ENCODE measurements at places on chromosomes 3 and 15.

GRCh38 chr15:81783586-81783985 is 262.2 kb downstream of the MEX3B start:
- DNase-seq: no peak

DNA sequence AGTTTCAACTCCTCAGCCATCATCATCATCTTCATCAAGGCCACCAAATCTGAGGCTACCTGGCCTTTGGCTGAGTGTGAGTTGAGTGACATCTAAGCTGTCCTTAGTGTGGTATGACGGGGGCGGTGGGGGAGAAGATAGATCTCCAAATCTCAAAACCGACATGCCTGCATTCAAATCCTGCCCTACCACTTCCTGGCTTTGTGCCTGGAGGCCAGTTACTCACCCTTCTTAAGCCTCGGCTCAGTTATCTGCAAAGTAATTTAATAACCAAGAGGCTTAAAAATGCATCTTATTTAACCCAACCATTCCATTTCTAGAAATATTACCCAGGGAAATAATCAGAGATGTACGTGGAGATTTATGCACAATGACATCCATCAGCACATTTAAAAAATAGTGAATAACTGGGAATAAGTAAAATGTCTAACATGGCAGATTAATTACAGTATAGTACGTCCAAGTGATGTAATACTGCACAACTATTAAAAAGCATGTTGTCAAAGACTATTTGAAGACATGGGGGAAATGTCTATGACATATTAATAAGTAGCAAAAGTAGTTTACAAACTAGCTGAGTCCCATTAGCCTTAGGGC is 167.4 kb downstream of the NTRK3 start:
- no peak for DNase-seq

DNA sequence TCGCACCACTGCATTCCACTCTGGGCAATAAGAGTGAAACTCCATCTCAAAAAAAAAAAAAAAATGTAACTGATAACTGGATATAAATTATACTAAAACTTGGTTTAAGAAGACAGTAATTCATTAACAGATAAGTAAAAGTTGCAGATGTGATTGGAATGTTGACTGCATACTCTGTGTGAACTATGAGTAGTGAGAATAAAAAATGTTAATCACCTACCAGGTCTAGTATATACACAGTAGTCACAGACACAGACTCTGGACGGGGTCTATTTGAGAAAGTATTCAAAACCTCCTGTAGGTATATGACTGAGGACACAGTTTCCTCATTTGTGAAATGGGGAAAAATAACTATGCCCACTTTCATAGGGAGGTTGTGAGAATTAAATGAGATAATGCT is 26.0 kb downstream of the GOLM2 start:
- no peak for DNase-seq

GRCh38 chr3:155070316-155070715 is 9.8 kb upstream of the MME start:
- DNase-seq: no peak

DNA sequence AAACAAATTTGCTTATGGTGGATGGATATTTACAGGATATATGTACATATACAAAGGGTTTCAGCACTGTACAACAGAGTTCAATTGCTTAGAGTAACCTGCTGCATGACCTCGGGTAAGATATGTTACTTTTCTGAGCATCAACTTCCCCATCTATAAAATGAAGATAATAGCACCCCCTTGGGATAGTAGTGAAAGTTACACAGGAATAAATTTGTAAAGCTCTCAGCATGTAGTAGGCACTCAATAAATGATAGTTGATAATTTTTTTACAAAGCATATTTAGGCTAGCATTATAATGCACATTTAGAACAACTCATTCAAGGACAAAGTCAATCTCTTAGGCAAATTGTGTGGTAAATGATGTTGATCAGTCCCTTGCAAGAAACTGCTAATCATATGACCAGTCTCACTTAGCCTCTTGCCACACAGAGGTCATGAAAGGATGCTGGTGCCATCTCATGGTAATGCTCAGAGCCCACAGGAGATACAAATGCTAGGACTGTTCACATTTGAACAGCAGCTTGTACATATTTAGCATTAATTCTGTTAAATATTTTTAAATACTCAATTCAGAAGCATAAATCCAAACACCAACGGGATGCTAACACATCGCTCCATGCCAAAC is 123.9 kb downstream of the MAGI1 start:
- DNase-seq: no peak

- DNase-seq: no peak
These were observed 221.4 kb downstream of the SOX2 start for GRCh38 chr3:181933052-181933618.

DNA sequence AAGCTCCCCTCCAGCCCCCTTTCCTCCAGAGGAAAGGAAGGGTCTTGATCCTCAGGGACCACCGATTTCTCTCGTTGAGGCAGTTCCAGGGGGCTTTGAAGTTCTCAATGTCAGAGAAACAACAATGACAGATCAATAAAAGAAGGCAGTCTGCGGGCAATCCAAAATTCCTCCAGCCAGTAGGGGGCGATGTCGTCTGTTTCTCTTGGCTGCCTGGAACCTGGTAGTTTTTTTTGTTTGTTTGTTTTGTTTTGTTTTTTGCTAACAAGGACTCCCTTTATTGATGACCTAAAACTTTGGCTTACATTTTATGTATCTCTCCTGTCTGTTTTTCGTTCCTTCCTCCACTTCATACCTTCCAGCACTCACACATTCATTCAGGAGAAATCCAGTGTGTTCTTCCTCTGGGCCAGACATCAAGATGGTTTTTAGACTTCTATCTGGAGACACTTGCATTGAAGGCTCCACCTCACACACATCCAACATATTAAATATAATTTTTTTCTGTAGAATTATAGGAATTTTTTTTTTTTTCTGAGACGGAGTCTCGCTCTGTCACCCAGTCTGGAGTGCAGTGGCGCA is 276.6 kb downstream of the RPLP1 start:
- DNase-seq: peak; percentile 57

DNA sequence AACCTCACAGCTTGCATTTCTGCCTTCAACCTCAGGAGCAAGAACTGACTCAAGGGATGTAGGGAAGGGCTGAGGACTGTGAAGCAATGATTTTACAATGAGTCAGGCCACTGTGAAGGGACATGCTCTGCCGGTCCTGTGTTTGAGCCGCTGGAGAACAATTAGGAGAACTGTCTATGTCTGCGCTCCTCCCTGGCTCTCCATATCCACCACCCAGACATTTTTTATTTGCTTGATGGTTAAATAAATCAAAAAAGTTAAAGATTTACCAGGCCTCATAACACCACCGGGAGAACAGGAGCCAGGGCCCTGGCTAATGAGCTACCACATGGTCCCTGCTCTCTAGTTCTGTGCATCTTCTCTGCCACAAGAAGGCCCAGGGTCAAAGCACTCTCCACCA is 29.6 kb downstream of the SEC61A1 start:
- DNase-seq: no peak

GRCh38 chr3:128498127-128498626 is 5.2 kb upstream of the GATA2 start:
- no peak for DNase-seq

DNA sequence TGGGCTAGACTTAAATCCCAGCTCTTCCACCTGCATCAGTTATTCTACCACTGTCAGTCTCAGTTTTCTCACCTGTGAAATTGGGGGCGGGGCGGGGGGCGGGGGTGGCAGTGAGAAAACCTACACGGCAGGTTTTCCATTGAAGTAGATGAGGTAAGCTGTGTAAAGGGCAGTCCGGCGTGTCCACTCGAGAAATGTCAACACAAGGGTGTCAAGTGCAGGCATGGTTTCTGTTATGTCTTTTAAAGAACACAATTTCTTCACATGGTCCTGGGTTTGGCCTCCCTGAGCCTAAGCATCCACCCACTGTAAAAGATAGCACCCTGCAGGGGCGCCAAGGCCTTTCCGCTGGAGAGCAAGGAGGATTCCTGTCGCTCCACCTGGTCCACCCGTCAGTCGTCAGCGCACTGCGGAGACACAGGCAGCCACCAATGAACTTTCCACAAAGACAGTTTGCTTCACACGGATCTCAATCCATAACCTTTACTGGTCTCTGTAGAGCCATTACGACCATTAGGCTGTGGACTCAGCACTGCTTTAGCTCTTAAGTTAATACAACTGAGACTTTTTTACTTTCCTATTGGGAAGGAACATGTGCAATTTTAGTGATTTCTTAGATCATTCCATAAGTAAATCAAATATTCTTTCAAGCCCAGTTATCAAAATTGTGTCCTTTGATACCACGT is 99.5 kb upstream of the FOXB1 start:
- DNase-seq: no peak

DNA sequence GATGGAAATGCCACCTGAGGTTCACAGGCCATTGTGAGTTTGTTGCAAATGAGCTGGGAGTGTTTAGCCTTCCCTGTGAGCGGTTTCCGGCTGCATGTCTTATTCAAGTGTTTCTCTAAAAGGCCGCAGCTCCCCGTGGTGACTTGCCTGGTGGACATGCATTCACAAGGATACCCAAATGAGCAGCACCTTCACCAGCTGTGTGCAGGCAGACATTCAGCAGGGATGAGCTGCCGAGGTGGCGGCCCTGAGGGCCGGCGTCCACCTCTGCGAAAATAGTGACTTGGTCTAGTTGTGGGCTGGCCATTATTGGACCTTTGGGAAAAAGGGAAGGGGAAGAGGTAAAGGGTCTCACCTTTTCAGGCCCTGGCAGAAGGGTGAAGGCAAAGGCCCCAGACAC is 23.4 kb downstream of the SPSB4 start:
- no peak for DNase-seq

GRCh38 chr3:71713041-71713440 is 12.2 kb downstream of the EIF4E3 start:
- DNase-seq: no peak

DNA sequence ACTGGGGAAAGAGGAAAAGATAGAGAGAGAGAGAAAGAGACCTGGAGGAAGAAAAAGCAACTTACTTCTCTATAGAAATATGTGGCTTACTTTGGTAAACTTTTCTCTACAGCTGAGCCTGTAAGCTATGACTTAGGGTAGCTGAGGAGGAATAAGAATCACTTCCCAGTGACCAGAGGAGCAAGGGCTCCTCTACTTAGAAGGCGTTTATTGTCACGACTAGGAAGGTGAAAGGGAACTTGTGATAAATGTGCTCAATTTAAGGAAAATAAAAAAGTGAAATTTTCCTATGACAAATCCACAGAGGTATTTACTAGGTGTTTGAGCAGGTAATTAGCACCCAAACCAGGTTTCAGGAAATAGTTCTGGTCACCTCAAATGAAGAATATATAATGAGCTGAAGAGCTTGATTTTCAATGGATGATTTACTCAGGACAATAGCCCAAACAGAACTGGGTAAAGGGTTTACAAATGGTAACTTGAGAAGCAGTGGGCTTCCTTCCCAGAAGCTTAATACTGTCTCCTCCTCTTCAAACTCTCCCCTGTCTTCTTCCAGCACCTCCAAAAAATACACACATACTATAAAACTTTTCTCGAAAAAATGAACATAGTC is 46.1 kb downstream of the SOX2 start:
- DNase-seq: no peak

DNA sequence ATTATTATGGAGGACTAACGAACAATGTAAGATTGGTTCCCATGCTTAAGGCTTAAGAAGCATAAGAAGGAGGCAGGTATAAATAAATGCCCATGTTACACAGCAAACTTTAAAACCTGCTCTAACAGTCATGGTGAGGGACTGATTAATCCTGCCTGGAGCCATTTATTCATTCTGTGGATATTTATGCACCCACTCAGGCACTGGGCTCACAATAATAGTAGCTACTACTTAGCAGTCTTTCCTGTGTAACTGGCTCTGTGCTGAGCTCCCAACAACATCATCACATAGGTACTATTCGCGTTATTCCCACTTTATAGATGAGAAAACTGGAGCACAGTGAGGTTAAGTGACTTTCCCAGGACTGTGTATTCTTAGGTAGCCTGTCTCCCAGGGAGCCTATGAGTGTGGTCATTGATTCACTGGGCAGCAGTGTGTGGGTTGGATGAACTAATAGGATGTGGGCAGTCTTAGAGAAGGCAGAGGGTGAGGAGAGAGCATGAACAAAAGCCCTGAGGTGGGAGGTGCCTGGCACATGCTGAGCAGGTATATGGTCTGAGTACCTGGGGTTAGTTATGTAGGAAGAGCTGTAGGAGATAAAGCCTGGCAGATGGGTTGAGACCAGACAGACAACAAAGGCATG is 44.1 kb upstream of the UMPS start:
- DNase-seq: no peak

- DNase-seq: no peak
These were observed 52.3 kb upstream of the ROBO1 start for GRCh38 chr3:79820089-79820488.
